ENCODE measurements at places on chromosomes 1 and 21.

DNA sequence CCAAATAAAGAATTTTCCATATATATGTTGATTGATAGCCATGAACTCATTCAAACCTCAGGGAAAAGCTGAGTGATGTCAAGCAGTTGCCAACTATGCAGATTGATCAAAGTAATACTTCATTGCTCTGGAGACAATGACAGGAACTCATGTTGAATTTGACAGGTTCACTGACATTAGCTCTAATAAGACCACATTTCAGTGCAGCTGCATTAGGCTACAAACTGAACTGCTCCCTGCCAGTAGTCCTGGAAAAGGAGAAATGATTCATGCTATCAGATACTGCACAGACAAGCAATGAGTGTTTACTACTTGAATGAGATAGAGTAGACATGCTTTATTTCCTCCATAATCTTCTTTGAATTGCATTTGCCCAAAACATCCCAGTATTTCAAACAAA, 948.4 kb downstream of the MRPL39 start:
- DNase-seq, result no peak

GRCh38 chr1:246373828-246374569, 133.1 kb downstream of the SMYD3 start:
- no peak for DNase-seq

GRCh38 chr1:162997499-162998285, 71.5 kb upstream of the RGS4 start:
- DNase-seq, result no peak

DNA sequence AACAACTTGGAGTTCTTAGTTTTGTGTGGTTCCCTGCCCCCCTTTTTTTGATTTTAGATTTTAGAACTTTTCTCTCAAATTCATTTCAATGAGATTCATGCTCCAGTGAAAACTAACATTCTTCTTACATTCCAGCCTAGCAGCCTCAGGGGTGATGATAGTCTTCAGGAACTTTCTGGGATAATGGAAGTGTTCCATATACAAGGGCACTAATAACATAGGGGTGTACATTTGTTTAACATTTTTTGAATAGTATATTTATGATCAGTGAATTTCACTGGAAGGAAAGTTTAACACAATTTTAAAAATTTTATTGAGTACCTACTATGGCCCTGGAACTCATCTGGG, 61.4 kb upstream of the ZNF648 start:
- no peak for DNase-seq

GRCh38 chr21:31656199-31657095, 3.0 kb upstream of the SOD1 start:
- no peak for DNase-seq

- peak; percentile 57 for DNase-seq
These were observed 71.8 kb downstream of the CD58 start for GRCh38 chr1:116498789-116499628.

- no peak for DNase-seq
These were observed 2.3 kb upstream of the MAP3K6 start for GRCh38 chr1:27368869-27369582.

GRCh38 chr1:204417074-204417997, 5.7 kb upstream of the PPP1R15B start:
- DNase-seq, result no peak

DNA sequence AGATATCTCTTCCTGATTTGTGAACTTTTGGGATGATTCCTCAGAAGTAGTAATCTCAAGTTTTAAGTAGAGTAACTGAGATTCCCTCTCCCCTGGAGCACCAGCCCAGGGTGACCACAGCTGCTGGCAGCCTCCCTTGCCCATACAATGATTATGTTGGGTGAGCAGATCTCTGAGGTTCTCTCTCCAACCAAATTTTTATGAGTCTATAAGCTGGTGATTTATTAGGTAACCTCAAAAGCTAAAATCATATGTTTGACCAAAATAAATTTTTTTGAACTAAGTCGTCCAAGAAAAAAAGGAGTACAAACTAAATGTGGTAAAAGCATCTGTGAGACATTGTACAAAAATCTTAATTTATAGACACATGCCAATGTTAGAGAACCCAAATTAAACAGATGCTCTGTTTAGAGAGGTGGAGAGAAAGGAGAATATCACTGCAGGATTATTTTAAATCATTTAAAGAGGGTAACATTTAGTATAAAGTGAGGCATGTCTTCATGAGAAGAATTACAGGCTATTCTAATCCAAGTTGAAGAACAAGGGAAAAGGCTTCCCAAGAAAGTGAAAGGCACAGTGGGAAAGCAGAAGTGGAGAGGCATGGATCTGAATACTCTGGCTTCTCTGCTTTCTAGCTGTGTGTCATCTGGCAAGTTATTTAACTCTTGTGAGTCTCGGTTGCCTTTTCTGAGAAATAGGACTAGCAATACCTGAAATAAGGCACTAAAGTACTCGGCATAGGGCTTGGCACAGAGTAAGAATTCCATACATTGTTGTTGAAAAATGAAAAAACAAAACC, 2.5 kb downstream of the AKNAD1 start:
- no peak for DNase-seq

DNA sequence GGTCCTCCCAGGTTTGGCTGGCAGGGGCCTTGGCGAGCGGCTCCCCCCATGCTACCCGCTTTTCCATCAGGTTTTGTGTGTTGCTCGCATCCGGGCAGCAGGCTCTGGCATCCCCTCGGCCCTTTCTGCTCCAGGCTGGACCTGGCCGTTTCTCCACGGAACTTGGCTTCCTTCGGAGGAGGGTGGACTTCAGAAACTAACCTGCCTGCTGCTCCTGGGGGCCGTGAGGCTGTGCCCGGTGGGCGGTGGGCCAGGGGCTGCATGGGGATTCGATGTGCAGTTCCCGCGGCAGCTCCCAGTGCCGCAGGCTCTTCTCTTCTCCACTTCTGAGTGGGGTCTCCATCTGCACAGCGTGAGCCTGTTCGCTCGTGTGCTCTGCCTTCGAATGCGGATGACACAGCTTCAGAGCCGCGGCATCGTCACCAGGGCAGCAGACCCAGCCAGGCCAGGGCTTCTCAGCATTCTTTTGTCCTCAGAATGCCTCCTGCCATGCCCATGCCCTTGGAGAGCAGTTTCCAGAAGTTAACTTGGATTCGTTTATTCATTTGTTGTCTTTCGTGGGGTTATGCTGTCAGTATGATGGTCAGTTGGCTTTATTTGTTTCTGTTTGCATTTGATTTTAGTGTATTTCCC, 36.4 kb downstream of the PRKCZ start:
- DNase-seq, result no peak

DNA sequence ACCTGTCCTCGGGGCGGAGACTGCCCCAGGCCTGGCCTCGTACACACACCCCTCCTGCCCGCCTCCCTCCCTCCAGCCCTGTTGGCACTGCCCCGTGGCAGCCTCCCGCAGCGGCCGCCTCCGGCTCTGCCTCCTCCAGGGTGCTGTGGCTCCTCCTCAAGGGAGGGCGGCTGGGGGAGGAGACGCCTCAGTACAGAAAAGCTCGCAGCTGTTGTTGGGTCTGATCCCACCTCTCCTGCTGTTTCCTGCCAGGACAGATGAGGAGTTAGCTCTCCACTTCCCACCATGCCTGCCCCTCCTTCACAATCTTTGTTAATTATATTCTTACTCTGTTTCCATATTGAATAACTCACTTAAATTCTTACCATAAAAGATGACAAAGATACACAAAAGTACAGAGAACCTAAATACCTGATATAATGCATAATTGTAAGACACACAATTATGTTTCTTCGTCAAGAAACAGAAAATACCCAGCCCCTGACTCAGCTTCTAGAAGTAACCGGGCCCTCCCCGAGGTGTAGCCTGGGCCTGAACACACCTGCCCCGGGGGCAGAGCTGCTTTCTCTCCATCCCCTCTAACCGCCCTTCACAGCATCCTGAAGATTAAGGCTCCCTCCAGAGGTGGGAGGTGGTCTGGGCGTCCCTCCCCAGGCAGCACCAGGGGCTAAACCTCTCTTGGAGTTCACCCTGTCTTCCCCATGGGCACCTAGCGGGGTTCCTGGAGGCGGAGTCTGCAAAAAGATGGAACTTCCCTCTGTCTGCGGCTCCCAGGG, 30.6 kb upstream of the COL6A1 start:
- DNase-seq, result no peak

GRCh38 chr1:19312782-19313635, 883 bp downstream of the SLC66A1 start:
- DNase-seq, result no peak

DNA sequence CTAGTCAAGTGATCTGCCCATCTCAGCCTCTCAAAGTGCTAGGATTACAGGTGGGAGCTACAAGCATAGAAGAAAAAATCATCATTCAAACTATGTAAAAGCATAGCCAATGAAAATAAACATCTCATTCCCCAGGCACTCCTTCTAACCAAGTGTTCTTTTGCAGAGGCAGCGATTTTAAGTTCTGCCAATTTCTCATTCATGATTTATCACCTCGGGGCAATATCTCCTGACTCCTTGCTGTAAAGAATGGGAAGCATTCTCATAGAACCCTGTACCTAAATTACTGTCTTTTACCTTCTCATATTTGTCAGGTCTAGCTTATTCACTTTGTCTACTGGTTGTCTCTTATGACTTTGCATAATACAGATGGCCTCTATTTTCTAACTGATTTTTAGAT, 32.5 kb upstream of the IVNS1ABP start:
- no peak for DNase-seq

GRCh38 chr1:212690816-212691403, 8.7 kb downstream of the BATF3 start:
- DNase-seq, result no peak
